ENCODE measurements at places on chromosomes 2 and 18.

GRCh38 chr2:211741966-211742365 is 796.6 kb downstream of the ERBB4 start:
- DNase-seq = no peak

DNA sequence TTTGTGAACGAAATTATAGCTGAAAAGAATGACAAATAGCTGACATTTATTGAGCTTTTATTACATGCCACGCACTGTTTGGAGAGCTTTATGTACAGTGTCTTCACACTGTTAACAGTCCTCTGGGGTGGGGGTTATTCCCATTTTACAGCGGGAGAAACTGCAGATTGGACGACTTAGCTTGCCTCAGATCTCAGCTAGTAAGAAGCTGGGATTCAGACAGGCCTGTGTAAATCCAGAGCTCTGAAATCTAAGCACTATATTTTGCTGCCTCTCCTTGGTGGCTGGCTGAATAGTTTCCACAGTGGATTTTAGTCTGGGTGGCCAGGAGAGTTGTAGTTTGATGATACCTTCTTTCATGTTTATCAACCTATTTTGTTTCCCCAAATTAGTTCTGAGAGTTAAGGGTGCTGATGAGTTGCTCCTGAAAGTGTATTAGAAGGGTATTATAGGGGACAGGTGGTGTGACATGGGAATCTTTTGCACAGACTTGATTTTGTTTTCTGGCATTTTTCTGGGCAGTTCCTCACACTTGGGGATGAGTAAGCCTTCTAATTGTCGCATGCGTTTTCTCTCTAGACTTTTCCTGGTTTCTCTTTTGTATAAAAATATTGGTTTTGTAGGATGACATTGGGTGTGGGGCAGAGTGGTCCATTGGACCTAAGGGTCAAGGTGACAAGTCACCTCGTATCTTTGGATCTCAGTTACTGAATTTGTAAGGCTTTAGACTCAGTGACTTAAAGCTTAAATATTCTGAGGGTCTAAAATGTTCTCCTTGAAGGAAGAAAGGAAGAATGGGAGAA is 1.5 kb downstream of the ACSL3 start:
- no peak for DNase-seq

GRCh38 chr2:44543773-44544725 is 182.3 kb downstream of the CAMKMT start:
- DNase-seq = no peak

GRCh38 chr18:76307293-76307690 is 187.8 kb downstream of the ZNF516 start:
- no peak for DNase-seq
